ENCODE measurements at places on chromosomes 2 and 18.

DNA sequence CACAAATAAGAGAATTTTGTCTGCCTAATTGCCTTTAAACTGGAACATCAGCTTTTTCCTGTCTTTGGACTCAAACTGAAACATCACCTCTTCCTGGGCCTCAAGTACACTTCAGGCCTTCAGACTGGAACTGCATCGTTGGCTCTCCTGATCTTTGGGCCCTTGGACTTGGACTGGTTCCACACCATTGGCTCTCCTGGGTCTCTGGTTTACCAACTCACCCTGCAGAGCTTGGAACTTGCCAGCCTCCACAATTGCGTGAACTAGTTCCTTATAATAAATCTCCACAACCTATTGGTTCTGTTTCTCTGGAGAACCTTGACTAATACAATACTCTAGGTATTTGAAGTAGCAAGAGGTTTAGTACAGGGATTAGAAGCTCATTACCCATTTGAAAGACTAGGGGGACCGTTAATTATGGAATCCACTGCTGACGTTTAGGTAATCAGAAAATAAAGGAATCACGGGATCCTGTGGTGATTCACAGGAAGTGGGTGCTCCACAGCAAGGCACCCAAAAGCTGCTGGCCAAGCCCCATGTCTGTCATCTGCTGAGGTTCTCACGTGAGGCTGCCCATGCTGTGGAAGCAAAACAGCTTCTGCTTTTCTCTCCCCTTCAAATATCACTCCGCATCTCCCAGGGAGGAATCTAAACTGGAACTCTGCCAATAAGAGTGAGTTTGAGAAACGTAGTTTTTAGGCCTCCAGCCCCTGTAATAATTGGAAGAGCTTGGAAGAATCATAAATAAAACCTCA is 20.0 kb upstream of the SGPP2 start:
- DNase-seq: no peak

- no peak for DNase-seq
Measured at GRCh38 chr18:9756271-9756932, 48.3 kb downstream of the RAB31 start.

DNA sequence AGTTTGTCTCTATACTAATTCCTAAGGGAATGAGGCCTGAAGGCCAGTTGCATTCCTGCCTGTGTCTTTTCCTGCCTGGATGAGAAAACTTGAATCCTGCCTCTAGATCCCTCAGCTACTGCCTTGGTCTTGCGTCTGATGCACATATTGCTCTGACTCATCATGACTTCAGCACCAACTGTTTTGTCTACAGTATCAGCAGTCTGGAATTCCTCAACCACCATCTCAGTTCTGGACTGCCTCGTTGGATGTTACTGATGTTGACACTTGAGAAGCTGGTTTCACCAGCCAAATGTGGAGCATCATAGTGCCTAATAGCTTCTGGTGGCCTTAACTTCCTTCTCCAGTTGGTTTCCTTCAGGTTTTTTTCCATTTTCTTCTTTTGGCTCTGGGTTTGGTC is 211.0 kb downstream of the CTNNA2 start:
- no peak for DNase-seq

DNA sequence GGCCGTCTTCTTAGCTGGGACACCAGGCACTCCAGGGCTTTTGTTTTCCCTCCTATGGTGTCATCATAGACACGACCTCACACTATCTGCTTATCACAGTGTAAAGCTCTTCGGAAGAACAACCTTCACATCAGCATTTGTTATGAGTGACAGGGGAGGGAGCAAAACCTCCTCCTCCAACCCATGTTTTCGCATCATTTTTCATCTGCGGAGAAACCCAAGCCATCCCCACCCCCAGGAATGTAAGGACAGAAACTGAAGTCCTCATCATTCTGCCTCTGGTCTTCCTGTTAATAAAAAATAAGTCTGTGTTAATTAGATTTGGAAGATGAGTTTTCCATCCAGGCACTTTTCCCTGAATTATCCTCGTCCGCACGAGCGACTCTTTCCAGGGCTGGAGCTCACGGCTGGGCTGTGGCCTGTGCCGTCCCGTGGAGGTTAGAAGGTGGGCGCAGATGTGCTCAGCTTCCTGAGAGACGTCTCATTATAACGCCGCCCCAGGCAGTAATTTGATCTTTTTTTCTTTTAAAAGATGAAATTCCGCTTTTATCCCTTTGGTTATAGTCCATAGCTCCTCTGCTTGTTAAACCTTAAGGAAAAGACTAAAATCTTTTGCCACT is 101.6 kb upstream of the TMEM18 start:
- DNase-seq: no peak

- DNase-seq: no peak
Measured at GRCh38 chr2:239322416-239323086, 78.3 kb downstream of the HDAC4 start.

GRCh38 chr2:69704446-69704845 is 37.5 kb upstream of the ANXA4 start:
- DNase-seq: no peak

DNA sequence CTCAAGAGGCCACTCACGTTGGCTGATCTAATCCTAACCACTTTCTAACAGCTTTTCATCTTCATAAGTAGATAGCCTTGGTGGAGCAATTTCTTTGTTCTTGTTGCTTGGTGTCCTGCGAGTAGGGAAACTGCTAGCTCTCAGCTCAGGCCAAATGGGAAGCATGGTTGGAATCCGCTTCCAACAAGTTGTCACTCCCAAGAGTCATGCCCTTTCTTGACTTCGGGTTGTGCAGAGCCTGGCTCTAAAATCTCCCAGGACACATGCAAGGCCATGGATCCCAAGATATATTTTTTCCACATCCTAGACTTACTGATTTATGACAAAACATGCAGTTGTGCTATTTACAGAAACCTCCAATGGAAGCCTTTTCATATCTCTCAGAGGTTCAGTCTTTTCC is 7.3 kb upstream of the MATN3 start:
- no peak for DNase-seq

- no peak for DNase-seq
Measured at GRCh38 chr2:24457696-24458386, 33.2 kb upstream of the NCOA1 start.

DNA sequence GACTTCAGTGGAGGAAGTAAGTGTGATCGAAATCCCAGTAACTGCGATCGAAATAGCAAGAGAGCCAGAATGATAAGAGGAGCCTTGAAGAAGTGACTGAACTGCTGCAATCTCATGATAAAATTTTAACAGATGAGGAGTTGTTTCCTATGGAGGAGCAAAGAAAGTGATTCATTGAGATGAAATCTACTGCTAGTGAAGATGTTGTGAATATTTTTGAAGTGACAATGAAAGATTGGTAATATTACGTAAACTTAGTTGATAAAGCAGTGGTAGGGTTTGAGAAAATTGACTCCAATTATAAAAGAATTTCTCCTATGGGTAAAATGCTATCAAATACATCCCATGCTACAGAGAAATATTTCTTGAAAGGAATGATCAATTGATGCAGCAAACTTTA is 780.6 kb downstream of the MBD2 start:
- DNase-seq: no peak

- DNase-seq: no peak
Measured at GRCh38 chr2:42296226-42296625, 64.8 kb downstream of the COX7A2L start.

GRCh38 chr2:54579682-54580620 is 123.8 kb downstream of the SPTBN1 start:
- no peak for DNase-seq

GRCh38 chr2:234033174-234033573 is 17.3 kb upstream of the SPP2 start:
- no peak for DNase-seq

DNA sequence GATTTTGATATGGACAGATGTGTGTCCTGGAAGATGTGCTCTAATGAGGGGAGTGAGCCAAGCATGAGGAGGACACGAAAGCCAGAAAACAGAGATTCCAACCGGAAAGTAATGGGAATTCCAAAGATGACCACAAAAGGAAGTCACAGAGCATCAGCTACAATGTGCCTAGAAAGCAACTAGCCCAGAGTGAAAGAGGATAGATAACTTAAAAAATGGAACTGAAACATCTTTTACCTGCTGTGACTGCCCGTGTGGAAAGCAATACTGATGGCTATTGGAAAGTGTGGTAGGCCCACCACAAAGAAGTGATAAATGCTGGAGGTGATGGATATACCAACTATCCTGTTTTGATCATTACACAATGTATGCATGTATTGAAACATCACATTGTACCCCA is 21.6 kb downstream of the DNMT3A start:
- DNase-seq: no peak

DNA sequence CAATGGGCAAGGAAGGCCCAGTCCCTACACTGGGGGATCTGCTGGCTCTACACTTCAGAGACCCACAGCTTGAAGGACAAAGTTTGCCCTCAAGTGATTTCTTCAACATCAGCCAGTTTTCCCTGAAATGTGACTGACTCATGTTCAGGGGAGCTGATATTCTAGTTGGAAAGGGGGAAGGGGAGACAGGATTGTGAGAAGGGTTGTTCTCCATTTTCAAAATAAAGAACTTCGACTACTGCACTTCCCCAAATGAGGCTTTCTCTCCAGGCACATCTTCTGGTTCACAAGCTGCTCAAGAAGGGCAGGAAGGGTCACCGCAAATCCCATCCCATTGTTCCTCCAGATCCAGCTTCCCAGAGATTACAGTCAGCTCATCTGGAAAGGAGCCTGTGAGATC is 117.6 kb downstream of the BCL2L11 start:
- DNase-seq: no peak

Data from stimulated activated CD8-positive, alpha-beta memory T cell treated with anti-CD3 and anti-CD28 coated beads, Interleukin-4, amount 100 ng/mL, for 24 hours (primary cell).